GM13977 (cell line): ENCODE measurements at places on chromosomes 13 and 19.

DNA sequence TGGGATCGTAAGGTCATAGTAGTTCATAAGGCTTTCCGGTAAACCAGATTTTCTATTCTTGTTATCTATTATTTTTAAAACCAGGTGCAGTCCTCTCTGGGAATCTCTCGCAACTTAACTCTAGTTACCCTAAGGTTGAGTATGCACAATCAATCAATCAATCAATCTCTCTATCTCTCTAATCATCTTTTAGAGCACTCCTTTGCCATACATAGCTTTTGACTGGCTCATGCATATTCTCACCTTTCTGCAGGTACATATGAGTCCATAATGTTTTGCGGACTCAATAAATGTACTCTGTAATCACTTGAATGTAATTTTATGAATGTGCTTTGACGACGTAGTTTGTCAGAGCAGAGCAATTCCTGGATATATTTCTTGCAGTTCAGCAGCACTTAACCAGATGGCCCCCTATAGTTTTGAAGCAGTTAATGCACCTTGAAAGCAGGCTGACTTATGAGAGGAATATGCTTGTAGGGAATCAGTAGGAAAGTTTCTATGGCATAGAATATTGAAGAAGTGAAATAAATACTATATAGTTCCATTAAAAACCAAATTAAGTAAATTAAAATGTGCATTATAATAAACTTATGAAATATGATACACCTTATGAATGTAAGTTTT, 524.7 kb downstream of the GPC5 start:
- no peak for DNase-seq

DNA sequence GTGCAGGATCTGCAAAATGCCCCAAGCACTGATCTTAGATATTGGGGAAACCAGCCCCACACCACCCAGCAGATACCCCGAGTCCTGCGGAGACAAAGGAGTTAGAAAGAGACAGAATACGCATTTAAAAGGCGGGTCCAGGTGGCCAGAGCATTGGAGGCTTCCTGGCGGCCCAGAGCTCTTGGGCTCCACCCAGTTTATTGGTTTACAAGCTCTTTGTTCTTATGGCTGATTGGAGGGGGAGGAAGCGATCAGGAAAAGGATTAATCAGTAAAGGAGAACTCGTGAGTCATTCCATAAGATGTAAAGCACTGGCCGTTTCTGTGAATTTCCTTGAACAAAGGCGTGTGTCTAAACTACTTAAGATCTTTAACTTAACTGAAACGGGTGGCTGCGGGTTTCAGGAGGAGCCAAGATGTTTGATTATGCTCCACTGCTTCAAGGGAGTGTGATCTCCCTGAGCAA, 926 bp downstream of the ZNF587 start:
- no peak for DNase-seq

- DNase-seq: no peak
Measured at GRCh38 chr13:84985860-84986259, 813.4 kb downstream of the SLITRK6 start.

GRCh38 chr13:33919120-33919519, 101.2 kb downstream of the RFC3 start:
- no peak for DNase-seq

DNA sequence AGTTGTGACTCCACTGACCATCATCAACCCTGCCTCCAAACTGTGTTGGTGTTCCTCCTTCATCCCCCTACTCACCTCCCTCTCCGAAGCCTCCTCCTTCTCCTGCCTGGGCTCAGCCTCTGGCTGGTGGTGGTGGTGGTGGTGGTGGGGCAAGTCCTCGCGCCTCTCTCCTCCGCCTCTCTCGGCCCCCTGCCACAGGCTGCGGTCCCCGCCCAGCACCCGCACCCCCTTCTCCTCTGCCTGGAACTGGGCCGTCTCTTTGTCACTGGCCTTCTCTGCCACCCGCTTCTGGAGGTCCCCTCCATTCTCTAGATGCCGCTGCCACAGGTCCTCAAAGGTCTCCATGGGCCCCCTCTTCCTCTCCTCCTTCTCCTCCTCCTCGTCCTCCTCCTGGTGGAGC, 1.5 kb downstream of the CCER2 start:
- no peak for DNase-seq

GRCh38 chr19:54905803-54906511, at the start of gene NCR1:
TSS of gene NCR1 (plus strand) at chr19:54906148. CDS start at chr19:54906188, 40 bp downstream.
- DNase-seq: no peak

- no peak for DNase-seq
Measured at GRCh38 chr19:1656988-1657536, 4.6 kb upstream of the TCF3 start.

- no peak for DNase-seq
Measured at GRCh38 chr19:50777261-50777660, 7.0 kb downstream of the GPR32 start.

- DNase-seq: no peak
Measured at GRCh38 chr19:1855828-1856255, 7.5 kb downstream of the KLF16 start.

DNA sequence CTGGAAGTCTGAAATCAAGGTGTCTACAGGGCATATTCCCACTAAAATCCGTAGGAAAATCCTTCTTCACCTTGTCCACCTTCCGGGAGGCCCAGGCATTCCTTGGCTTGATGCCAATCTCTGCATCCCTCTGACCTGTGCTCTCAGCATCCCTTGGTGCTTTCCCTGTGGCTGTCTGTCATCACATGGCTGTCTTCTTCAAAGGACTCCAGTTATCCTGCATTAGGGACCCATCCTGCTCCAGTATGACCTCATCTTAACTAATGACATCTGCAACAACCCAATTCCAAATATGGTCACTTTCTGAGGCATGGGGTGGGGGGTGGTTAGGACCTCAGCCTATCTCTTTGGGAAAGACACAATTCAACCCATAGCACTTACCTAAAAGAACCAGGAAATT, 423.8 kb downstream of the IRS2 start:
- no peak for DNase-seq

GRCh38 chr19:13727798-13728197, 36.5 kb upstream of the MRI1 start:
- no peak for DNase-seq

GRCh38 chr13:48066310-48066989, 28.5 kb downstream of the MED4 start:
- no peak for DNase-seq

GRCh38 chr19:6224308-6224675, 55.5 kb downstream of the MLLT1 start:
- no peak for DNase-seq

GRCh38 chr13:110216006-110216397, 91.0 kb downstream of the COL4A1 start:
- no peak for DNase-seq

DNA sequence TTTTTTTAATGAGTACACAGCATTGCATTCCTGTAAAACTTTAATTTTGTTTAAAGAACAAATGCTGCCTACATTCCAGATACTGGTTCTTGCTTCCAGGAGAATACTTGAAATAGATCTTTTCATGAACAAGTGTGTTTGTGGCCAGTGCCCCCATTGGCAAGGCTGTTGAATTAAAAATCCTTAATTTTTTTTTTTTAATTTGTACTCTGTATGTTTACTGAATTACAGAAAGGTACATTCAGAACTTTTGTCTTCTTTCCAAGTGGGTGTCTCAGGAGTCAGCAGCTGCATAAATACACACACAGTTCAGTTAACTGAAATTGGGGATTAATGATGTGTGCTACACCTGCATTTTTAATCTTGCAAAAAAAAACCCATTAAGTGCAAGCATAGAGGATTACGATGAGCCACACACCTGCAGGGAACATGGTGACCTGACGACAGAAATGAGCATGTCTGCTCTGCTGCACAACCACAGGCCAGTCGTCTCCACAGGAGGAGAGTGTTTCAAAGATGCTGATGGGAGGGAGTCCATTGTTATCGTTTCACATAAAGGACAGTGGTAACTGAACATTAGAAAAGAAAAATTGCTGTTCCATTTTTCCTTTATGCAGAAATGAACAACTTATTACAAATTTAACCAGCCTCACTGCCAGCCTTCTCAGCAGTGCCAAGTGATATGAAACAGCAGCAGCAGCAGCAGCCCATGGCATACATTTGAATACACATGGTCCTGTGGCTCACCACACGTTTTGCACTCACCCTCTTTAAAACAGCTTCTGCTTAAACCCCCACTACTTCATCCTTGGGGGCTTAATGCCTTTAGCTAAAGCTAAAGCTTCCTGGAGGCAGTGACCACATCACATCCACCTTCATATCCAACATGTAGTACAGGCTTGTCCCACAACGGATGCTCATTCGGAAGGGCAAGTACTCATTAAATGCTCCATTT, 72.3 kb upstream of the RFC3 start:
- no peak for DNase-seq

DNA sequence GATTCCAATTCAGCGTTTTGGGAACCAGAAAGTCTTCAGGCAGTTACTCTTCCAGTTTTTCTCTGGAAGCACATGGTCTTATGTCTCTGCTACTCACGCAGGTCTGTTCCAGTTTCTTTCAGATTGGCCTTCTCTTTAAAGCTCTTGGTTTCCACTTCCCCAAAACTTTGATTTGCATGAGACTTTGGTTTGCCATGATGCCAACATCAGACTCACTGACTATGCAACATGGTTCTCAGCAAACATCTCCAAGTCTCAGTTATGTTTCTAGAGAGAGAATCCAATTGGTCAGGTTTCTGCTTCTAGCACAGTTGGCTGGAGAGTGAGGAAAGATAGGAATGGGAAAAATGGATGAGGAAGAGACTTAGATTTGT, 3.1 kb downstream of the AKAP11 start:
- DNase-seq: peak; percentile 38

DNA sequence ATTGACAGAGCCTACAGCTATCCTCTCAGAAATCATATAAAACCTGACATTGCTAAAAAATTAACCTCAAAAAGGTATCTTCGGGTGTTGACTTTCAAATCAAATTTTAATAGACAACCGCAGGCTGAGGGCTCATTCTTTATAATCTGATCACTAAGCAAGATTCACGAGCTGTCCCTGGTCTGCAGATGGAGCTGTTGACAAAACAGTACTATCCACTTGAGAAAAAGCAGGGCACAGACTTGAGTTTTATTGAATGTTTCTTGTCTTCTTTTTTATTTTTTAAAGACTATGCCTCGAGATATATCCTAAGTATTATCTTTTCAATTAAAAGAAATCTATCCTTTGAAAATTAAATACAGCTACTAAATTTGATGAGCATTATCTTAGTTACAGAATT, 540.5 kb downstream of the PCDH9 start:
- no peak for DNase-seq

DNA sequence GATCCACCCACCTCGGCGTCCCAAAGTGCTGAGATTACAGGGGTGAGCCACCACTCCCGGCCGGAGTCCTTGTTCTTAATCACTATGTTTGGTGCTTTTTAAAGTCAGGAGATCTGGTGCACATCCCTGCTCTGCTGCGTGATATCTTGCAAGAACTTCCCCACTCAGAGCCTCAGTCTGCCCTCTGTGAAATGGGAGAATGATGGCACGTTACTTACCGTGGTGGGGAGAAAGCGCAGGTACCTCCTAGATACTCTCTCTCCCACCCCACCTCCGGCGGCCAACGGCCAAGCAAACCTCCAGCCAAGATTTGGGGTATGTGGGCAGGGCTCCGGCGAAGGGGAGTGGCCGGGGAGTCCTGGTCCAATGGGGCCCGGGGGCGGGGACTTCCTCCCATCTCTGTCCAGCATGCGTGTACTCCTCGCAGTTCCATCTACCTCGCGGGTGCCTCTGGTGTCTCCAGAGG, at the start of gene RYR1:
RYR1 (plus strand) TSS at position 424 of the 466 bp plus-strand sequence. CDS start 139 bp downstream, outside the sequence.
- peak; percentile 76 for DNase-seq

DNA sequence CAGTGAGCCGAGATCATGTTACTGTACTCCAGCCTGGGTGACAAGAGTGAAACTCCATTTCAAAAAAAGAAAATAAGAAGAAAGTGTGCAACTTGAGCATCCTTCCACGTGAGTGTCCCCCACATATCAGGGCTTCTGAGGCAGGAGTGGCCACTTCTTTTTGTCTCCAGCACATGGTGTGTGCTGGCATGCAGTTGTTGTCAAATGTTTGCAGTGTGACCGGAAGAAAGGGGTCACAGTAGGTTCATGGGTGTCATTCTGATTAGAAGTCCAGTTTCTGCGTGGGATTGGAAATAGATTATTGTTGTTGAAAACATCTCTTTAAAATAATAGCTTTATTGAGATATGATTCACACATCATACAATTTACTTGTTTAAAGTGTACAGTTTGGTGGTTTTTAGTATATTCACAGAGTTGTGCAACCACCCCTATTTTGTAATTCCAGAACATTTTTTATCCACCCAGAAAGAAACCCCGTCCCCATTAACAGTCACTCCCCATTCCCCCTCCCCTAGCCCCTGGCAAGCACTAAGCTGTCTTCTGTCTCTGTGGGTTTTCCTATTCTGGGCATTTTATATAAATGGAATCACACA, 2.2 kb downstream of the CRTC1 start:
- DNase-seq: no peak

DNA sequence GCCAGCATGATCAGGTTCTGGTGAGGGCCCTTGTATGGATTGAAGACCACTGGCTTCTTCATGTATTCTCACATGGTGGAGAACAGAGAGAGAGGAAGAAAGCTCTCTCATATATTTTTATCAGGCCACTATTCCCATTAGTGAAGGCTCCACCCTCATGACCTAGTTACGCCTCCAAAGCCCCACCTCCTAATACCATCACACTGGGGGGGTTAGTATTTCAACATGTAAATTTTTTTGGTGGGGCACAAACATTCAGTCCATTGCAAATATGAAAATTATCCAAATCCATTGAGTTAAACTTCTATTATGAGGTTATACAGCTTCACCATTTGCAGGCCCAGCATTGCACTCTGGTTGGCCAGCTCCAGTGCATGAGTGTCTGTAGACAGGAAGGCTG, 33.2 kb upstream of the RBM26 start:
- DNase-seq: no peak

DNA sequence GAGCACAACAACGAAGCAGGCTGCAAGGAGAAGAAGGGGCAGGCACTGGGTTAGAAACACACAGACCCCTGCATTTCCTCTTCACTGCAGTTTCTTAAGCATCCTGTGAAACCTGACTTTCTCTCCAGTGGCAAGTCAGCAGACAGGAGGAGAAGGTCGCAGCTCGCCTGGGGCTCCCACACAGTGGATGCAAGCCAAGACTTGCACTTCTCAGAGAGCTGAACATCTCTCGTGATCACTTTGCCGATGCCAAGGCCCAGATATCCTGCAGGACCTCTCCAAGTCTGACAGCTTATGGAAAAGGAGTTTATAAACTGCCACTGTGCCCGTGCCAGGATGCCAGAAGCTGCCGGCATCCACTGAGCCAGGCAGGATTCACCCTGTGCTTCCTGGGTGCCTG, 18.4 kb downstream of the TMEM272 start:
- DNase-seq: no peak

DNA sequence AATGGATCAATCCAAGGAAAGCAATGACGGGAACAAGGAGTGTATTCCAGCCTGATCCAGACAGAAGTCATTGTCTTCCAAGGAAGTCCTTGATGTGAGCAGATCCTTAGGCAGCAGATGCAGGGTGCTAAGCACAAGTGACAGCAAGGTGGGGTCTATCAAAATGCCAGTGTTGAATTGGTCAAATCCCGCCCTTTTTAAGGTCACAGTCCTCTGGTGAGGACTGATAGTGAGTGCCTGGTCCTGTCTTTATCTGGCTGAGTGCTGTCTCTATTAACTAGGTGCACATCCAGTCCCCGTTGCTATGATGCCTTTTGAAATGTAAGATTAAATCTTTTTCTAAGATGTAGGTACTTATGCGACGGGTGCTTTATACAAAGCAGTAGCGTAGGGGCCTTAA, 1.3 kb upstream of the LAMP1 start:
- no peak for DNase-seq

GRCh38 chr19:35327642-35328041, 1.3 kb upstream of the CD22 start:
- no peak for DNase-seq

- DNase-seq: no peak
Measured at GRCh38 chr13:97346097-97346496, 87.9 kb upstream of the RAP2A start.

GRCh38 chr13:25819856-25820530, 231.8 kb downstream of the SHISA2 start:
- no peak for DNase-seq
